Activated CD4-positive, alpha-beta T cell treated with anti-CD3 and anti-CD28 coated beads, Interleukin-2, amount 50 U/mL, for 16 hours (primary cell): ENCODE measurements at places on chromosomes 12 and 14.
A peak's percentile ranks its signal among the peaks of the same experiment; 100 is the strongest.

DNA sequence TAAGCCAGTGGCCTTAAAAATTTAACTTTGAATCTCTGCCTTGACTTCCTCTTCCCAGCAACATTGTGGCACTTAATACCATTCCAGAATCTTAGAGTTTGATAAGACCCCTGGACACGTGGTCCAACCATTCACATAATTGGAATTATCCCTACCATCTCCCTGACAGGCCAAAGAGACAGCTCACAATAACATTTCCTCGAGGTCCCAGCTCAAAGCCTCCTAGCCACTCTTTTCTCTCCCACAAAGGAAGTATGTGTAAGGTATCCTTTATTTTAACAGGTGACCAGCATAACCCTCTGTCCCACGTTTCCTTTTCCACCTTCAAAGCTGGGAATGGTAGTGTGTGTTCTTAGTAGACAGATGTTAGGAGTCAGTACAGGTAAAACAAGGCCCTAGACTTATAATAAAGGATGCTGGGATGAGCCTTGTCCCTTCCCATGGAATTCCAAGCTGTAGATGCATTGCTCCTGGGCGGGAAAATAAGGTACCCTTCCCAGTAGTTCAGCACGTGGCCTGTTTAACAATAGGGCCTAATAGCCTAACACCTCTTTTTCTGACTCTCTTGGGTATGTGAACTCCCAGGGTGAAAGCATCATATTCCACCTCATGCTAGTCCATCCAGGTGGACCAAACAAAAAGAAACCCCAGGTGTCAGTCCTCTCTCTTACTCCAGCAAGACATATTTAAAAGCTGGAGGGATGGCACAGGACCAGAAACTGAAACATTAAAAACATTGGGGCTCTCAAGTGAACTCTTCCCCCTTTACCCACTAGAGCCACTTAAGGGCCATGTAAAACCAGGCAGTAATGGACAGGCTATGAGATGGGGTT, 37.5 kb upstream of the COL2A1 start:
- DNase-seq, result no peak

GRCh38 chr12:15701631-15702156, 87.5 kb downstream of the EPS8 start:
- peak; percentile 14 for DNase-seq

- no peak for DNase-seq
These were observed 63.4 kb downstream of the ASCL1 start for GRCh38 chr12:103020839-103021238.

DNA sequence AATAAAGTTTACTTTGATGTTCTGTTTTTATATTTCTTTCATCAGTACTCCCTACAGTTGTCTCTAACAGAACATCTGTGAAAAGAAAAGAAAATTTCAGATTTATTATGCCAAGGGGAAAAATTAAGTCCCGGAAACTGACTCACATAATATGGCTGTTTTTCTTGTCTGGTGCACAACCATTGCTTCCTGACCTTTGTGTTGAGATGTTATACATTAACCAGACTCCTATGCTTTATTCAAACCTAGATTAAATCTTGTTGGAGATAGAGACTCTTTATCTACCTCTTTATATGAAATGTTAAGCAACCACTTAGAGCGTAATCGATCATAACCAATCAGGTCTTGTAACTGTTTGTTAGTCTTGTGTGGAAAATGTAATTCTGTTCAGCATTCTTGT, 37.6 kb upstream of the BICD1 start:
- DNase-seq, result no peak

DNA sequence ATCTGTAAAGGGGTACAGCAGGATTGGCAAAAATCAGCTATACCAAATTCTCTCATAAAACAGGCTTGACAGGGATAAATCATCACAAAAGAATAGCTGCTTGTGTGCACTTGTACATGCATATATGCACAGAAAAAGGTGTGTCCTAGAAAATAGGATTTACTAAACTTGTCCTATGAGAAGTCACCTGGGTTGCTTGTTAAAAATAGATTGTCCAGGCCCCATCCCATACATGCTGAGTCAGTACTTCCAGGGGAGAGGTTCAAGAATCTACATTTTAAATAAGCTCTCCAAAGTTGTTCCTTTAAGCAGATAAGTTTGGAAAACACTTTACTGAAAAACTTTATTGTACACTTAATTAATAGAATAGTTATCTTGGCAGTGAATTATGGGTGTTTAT, 123.1 kb downstream of the ANO6 start:
- no peak for DNase-seq

DNA sequence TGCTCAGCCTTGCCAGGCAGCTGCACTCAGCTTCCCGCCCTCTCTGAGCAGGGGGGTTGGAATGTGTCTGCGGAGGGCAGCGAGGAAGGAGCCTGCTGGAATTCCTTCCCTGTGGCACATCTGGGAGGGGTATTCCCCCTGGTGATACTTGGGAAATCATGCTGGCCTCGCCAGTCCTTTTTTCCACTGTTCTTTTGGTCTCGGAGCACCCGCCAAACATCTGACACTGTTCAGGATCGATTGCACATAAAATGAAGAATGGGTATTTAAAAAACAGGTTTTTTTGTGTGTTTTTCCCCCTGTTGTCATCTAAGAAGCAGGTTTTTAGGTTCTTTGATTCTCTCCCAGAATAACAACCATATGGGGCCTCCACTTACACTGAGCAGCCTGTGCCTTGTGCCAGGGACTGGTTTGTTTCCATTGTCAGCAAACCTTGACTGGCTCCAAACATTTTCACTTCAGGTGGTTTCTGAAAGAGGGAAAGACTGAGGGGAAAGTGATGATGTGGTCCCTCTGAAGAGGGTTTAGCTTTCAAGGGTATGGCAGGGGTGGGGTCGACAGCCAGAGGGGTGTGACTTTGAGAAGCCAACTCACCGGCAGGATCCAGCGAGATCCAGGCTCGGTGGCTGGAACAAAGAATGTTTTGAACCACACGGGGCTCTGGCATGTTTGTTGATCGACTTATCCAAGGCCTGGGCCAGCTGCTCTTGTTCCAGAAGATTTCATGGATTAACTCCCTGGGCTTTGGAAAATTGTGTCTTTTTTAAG, 215.1 kb downstream of the CACNA1C start:
- DNase-seq, result no peak

GRCh38 chr12:58233886-58234285, 292.5 kb downstream of the ATP23 start:
- no peak for DNase-seq

GRCh38 chr12:77421152-77421551, 355.8 kb upstream of the E2F7 start:
- DNase-seq, result no peak

DNA sequence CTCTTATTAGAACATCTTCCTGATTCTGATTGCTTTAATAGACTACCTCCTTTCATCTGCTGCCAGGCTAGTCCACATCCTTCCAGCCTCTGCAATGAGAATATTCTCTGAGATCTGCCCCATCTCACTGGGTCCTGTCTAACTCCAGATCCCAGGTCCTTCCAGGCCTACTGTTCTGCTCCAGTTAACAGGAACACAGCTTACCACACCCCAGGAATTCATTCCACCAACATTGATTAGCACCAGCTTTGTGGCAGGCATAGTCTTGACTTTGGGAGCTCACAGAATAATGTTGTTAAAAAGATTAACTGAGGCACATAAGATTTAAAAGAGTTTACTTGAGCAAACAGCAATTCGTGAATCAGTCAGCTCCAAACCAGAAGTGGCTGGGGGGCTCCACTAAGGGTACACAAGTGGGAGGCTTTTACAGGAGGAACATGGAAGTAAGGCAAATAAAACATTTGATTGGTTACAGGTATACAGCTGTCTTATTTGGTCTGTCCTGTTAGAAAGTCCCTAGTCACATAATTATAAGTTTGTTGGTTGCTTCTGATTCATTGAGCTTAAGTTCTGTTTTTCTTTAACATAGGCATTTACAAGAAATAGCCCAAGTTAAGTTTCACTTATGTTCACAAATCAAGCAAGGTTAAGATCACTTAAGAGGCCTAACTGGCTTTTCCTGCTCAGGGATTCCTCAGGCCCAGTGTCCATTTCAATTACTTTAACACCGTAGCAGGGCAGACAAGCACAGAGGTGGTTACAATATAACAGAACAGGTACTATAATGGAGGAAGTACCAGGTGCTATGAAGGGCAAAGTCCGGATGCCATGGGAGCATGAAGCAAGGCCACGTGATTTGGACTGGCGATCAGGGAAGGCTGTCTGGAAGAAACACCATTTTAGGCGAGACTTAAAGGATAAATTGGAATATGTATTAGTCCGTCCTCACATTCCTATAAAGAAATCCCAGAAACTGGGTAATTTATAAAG, 12.2 kb upstream of the MYH7 start:
- DNase-seq, result no peak

- no peak for DNase-seq
These were observed 61.7 kb downstream of the PPP1R12A start for GRCh38 chr12:79873201-79873600.

- DNase-seq, result peak; percentile 87
These were observed 103.0 kb downstream of the SAMD4A start for GRCh38 chr14:54669721-54670561.

DNA sequence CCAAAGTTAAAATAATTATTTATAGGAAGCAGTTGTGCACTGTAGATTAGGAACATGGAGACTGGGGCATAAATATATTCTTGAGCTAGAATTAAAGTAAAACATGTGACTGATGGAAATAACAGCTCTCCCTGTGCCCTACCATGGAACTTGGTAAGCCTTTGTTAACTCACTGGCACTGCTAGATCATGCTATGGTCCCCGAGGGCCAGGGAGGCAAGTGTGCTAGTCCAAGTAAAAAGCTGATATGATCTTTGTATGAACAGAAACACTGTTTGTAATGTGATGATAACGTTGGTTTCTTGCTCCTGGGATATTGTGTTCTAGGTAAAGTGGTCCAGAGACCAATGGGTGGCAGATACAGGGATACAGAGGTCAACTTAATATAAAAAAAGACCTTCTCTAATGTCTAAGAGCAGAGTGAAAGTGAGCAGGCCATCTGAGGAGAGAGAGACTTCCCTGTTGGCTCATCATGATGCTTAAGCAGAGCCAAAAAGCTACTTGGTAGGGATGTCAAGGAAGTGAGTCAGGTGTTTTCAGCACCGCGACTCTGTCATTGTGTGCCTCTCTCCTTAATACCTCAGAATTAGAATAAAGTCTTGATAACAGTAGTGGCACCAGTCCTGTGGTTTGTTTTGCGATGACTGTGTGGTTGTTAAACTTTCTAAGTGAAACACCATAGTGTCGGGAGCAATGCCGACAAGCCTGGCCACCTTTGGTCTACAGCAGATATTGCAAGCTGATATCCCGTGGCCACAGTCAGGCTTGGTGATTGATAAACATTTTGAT, 27.6 kb downstream of the BICD1 start:
- DNase-seq, result peak; percentile 91

- no peak for DNase-seq
These were observed 269.9 kb downstream of the ADAMTS20 start for GRCh38 chr12:43282106-43282505.
